ENCODE measurements at places on chromosomes 5 and 9.

GRCh38 chr5:137734962-137735554, 831 bp downstream of the KLHL3 start:
- DNase-seq, result peak; percentile 38

DNA sequence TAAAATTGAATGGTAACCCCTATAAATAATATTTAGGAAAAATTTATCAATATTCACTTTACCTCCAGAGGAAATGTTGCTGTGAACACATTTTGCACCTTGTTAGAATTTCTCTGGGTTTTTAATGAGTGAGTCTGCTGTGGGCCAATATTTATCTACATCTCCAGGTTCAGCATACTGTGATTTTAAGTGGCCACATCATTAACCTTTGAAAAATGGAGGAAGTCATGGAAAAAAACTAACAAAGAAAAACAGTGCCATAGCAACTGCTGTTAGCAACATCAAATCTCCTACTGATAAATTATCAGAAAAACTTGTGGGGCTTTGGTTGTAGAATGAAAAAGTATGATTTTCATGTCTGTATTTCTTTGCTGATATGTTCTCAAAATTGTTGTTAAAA, 55.0 kb downstream of the CD180 start:
- no peak for DNase-seq

GRCh38 chr5:64214132-64214531, 48.5 kb downstream of the RNF180 start:
- DNase-seq, result no peak

- peak; percentile 48 for DNase-seq
Observed at GRCh38 chr5:163306421-163306820, 131.0 kb upstream of the CCNG1 start.

- no peak for DNase-seq
Observed at GRCh38 chr9:78028926-78029325, 2.7 kb downstream of the GNAQ start.

DNA sequence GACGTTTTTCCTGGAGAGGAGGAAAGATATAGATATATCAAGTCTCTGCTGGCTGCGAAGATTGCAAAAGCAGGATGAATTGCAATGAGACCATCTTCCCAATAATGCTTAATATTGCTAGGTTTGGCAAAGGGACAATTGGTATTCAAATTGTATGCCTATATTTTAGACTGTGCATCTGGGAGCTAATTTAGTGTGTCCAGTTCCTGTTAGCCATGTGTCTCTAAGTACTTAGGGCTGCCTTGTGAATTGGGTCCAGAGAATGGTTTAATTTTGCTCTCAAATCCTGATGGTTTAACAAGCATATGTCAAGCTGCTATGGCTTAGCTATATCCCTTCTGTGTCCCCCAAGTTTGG, 97.6 kb upstream of the ZNF366 start:
- no peak for DNase-seq

DNA sequence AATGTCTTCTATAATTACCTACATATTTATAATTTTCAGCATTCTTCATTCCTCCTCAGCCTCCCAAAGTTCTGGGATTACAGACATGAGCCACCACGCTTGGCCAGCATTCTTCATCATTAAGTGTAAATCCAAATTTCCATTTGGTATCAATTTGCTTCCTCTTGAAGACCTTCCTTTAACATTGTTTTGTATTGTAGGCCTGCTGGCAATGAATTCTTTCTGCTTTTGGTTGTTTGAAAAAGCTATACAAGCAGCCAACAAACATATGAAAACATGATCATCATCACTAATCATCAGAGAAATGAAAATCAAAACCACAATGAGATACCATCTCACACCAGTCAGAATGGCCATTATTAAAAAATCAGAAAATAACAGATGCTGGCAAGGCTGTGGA, 56.4 kb downstream of the GCNT4 start:
- no peak for DNase-seq

GRCh38 chr9:105330201-105330600, 85.8 kb downstream of the SLC44A1 start:
- no peak for DNase-seq

DNA sequence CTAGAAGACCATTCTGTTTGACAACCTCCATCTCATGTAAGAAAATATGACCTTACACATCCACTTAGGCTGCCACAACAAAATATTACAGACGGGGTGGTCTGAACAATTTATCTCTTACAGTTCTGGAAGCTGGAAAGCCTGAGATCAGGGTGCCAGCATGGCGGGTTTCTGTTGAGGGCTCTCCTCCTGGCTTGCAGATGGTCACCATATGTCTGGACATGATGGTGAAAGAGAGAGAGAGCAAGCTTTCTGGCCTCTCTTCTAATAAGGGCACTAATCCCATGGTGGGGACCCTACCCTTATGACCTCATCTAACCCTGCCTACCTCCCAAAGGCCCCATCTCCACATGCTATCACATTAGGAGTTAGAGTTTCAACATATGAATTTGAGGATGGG, 66.0 kb downstream of the AMBP start:
- DNase-seq, result no peak

GRCh38 chr5:122110987-122111386, 18.4 kb upstream of the ZNF474 start:
- no peak for DNase-seq

- no peak for DNase-seq
Observed at GRCh38 chr5:111996574-111996973, 239.6 kb upstream of the NREP start.

GRCh38 chr5:71652803-71653543, 65.8 kb downstream of the MCCC2 start:
- DNase-seq, result no peak

- no peak for DNase-seq
Observed at GRCh38 chr9:76354221-76354620, 40.0 kb downstream of the RFK start.

DNA sequence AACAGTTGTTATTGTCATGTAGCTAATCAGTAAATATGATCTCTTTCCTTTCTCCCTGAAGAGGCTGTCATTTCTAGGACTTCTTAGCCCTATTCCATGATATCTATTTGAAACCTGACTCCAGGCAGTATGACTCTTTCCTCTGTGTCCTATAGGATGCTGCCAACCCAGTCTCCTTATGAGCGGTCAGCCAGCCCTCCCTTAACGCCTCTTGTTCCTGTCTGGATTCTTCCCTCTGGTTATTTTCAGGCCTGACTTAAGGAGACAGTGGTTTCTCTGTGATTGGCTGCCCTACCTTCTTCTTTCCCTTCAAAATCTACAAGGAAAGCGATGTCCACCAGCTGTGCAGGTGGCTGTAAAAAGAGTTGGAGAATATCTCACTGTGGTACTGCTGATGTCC, 19.4 kb upstream of the C5orf63 start:
- DNase-seq, result no peak

- no peak for DNase-seq
Observed at GRCh38 chr5:167814828-167815227, 476.6 kb upstream of the WWC1 start.

DNA sequence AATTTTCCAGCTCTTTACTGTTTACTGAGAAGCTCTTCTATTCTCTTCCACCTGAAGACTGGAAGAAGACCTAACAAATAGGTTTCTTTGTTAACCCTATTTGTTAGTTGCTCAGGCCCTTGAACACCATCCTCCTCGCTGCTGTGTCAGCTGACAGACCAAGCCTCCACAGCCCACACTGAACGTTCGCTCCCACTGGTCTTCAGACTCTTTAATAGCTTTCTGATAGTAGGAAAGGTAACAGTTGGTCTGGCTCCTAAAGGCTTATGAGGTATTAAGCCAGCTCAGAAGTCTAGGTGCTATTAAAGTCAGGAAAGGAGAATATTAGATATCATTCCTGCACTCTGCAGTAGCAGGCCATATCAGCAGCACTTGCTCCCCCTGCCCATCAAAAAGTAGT, 23.3 kb upstream of the F2R start:
- DNase-seq, result no peak

DNA sequence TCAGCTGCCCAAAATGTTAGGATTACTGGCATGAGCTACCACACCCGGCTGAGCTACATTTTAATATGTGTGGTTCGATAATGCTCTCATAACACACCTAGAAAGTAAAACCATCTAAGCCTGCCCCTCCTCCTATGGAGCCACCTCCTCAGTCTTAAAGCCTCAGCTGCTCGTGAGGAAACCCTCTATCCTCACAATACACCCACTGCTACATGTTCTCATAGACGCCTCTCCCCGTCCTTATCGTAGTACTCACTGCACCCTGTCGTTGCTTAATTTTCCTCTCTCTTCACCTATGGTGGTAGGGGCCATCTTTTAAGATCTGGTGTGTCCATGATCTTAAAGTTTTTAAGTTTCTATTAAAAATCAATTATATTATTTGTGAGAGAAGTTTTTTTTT, 72.9 kb downstream of the RCL1 start:
- no peak for DNase-seq

GRCh38 chr5:172342918-172343317, 59.4 kb upstream of the UBTD2 start:
- no peak for DNase-seq

- DNase-seq, result no peak
Observed at GRCh38 chr9:89533411-89534095, 35.6 kb upstream of the SEMA4D start.

GRCh38 chr5:314676-315487, 6.6 kb upstream of the AHRR start:
- DNase-seq, result no peak

DNA sequence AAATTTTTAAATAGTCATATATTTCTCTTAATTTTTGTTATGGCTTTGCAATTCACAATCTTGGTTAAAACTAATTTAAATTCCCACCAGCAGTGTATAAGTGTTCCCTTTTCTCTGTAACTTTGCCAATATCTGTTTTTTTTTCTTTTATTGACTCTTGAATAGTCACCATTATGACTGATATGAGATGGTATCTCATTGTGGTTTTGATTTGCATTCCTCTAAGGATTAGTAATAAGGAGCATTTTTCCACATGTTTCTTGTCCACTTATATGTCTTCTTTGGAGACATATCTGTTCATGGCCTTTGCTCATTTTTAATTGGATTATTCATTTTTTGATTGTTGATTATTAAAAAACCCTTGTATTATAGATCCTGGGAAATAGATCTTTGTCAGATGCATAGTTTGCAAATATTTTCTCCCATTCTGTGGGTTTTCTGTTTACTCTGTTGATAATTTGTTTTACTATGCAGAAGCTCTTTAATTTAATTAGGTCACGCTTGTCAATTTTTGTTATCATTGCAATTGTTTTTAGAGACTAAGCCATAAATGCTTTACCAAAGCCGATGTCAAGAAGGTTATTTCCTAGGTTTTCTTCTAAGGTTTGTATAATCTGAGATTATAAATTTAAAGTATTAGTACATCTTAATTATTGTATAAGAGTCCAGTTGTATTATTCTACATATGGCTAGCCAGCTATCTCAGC, 610.9 kb downstream of the CHSY3 start:
- DNase-seq, result no peak

- no peak for DNase-seq
Observed at GRCh38 chr5:11931638-11932037, 27.4 kb upstream of the CTNND2 start.

- peak; percentile 86 for DNase-seq
Observed at GRCh38 chr5:176415952-176416924, at the start of gene CLTB. CLTB (minus strand) TSS chr5:176416539; CDS start chr5:176416363, 176 bp downstream.

DNA sequence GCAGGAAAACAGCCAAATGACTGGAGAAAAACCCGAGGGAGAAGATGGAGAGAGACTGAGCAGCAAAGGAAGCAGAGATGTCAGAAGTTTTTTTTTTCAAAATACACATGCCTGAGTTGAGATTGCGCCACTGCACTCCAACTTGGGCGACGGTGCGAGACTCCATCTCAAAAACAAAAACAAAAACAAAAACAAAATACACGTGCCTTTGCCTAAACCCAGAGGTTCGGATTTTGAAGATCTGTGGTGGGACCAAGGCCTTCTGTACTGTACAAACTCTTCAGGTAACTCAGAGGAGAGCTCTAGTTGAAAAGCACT, 38.8 kb upstream of the FBXW11 start:
- DNase-seq, result no peak

DNA sequence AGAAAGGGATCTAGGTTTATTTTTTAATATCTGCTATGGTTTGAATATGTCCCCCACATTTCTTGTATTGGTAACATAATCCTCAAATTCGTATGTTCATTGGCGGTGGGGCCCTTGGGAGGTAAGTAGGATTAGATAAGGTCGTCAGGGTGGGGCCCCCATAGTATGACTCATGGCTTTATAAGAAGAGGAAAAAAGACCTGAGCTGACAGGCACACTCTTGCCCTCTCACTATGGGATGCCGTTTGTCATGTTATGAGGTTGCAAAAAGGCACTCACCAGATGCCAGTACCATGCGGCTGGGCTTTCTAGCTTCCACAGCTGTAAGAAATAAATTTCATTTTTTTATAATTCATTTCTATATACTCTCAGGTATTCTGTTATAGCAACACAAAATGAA, 67.3 kb upstream of the SGCD start:
- no peak for DNase-seq

DNA sequence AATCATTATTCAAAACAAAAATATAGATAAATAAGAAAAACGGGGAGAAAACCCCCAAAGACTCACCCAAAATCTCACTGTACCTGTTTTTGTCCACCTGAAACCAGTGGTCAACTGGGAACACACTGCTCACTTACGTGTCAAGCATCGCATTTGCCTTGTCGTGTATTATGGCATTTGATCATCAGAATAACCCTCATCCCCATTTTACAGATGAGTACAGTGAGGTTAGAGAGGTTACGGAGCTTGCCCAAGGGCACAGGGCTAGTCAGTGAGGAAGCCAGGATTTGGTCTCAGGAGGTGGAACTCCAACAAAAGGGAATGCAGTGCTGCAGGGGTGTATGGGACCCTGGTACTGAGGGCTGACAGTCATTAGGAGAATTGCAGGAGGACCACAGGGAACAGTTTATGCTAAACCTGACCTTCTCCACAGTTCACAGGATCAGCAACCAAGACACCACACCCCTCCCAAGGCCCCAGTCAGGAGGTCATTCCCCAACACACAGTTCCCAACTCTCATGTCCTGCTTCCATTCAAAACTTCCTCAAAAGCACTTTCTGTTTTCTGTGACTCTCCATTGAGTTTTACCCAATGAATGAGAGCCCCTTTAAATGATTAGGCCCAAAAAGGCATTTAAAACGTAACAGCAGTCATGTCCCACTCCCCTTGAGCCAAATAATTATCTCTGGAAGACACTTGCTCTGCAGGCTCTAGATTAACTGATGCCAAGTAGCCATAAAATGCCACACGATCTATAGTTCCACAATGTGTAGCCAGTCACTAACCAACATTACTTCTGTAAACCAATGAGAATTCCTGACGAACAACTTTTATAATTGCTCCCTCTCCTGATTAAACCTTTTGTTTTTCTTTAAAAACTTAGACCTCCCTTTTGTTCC, 50.8 kb downstream of the CTSL start:
- DNase-seq, result no peak

DNA sequence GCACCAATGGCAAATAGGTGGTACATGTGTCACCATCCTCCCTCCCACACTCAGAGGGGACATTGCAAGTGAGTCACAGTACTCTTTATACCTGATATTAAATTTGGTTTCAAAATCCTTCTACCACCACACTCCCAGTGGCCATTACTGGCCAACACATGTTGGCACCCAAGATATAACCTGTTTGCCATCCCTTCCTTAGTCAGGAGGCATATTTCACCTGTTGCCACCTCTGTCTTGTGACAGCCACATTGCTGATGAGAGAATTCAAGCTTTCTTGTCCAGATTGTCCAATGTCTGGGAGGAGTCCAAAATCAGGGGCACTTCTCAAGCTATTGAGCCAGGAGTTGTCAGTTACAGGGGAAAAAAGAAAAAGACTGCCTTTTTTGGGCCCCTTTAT, 80.2 kb upstream of the WWC1 start:
- DNase-seq, result no peak

All from CD14-positive monocyte (primary cell).